Stimulated activated naive CD4-positive, alpha-beta T cell (primary cell): ENCODE measurements at places on chromosomes 12 and 14.

GRCh38 chr12:2980630-2981029 is 21.4 kb downstream of the TEAD4 start:
- no peak for DNase-seq

DNA sequence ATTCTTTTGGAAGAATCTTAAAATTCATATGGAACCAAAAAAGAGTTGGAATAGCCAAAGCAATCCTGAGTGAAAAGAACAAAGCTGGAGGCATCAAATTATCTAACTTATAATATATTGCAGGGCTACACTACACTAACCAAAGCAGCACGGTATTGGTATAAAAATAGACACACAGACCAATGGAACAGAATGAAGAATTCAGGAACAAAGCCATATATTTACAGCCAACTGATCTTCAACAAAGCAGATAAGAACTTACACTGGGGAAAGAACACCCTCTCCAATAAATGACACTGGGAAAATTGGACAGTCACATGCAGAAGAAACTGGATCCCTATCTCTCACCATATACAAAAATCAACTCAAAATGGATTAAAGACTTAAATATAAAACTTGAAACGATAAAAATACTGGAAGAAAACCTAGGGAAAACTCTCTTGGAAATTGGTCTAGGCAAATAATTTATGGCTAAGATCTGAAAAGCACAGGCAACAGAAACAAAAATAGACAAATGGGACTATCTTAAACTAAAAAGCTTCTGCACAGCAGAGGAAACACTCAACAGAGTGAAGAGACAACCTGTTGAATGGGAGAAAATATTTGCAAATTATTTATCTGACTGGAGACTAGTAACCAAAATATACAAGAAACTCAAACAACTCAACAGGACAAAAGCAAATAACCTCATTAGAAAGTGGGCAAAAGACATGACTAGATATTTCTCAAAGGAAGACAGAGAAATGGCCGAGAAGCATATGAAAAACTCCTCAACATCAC is 286.3 kb downstream of the ITPR2 start:
- DNase-seq: no peak

- DNase-seq: no peak
Measured at GRCh38 chr14:93108105-93108504, 7.6 kb downstream of the ITPK1 start.

- DNase-seq: peak; percentile 9
Measured at GRCh38 chr12:10366875-10367274, 23.0 kb downstream of the KLRK1 start.
